ENCODE measurements at places on chromosomes 1 and 21.

DNA sequence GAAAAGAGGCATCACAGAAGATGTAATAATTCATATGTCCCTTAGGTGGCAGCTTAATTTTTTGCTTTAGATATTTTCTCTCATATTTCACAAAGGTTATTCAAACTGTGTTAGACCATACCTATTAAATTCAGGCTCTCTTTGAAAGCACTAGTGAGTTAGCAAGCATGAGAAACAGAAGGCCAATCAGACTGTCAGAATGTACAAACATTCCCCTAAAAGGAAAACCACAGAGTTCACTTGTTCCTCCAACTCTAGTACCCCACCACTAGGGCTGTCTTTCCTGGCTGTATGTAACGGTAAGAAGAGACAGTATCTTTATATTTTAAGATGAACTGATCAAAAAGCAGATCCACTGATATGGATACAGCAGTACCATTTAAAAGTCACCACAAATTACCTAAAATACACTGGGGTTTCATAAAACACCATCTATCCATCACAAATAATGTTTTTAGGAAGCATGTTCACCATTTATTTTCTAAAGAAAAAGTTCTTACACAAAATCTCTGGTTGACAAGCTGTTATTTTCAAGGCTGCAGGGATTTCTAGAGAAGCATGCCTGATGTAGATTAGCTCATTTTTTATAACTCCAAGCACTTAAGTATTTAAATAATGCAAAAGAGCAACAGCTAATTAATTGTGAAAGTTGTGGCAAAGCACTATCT, 1.8 kb downstream of the ARPC5 start:
- peak; percentile 49 for DNase-seq

DNA sequence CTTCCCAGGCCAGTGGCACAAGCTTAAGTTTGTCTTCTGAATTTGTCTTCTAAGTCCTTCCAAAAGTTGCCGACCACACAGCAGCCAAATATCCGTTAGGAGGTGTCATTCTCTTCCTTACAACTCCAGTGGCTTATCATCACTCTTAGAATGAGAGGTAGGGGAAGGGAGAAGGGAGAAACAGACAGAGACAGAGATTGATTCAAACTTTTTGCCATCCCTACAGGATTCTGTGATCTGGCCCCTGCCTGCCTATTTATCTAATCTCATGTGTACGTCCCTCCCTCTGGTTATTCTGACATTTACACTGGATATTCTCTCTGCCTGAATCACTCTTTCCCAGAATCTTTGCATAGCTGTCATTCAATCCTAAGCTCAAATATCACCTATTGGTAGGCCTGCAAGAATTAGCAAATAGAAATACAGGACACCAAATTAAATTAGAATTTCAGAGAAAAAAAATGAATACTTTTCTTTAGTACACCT, 488 bp upstream of the GNL2 start:
- DNase-seq = no peak

DNA sequence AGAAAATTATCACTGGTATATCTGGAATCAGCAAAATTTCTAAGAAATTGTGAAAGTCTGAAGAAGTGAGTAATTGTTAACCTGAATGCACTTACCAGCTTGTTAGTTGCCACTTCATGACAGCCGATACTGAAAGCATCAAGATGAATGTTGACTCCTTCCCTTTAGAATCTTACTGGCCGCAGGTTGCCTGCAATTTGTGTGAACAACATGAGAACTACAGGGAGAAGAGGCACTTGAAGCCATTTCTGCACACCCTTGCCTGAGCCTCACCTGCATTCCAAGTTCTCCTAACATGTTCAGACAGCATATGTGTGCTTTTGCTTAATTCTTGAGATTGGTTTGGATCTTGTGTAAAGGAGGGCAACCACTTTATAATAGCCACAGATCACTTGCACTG, 59.2 kb upstream of the SSX2IP start:
- no peak for DNase-seq

DNA sequence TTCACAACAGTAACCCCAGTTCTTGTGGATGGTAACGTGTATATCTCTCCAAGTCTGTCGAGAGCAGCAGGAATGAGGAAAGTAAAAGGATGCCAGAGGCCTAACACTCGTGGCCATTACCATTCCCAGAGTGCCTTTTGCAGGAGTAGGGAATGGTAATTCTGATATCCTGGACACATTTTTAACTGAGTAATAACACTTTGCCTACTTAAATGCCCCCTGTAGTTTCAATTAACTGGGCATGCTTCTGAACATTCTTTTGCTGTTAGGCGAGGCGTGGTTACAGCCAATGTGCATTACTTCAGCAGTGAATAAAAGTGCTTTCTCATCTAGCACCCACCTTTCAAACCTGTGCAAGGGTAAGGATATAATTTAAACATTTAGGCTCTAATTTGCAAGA, 258.5 kb upstream of the ADGRL2 start:
- DNase-seq = no peak

GRCh38 chr1:172380441-172381244, 39.8 kb upstream of the C1orf105 start:
- peak; percentile 53 for DNase-seq

DNA sequence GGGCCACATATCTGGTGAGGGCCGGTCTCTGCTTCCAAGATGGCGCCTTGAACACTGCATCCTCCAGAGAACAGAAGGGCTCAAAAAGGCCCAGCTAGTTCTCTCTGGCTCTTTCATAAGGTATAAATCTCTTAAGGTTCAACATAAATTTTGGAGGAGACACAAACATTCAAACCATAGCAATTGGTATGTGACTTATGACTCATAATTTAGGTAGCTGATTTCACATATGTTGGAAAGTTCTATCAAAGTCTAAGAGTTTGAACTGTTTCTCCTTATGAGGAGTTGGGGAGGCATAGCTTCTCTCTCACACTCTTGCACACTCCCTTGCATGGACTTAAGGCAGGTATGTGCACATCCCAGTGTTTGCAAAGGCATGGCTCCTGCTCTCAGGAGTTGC, 5.1 kb upstream of the FYB2 start:
- no peak for DNase-seq

GRCh38 chr21:40613546-40614030, 233.4 kb downstream of the DSCAM start:
- no peak for DNase-seq

- DNase-seq = no peak
Observed at GRCh38 chr1:168763031-168763430, 34.0 kb upstream of the DPT start.

GRCh38 chr1:23837908-23838307, 12.7 kb upstream of the HMGCL start:
- no peak for DNase-seq

DNA sequence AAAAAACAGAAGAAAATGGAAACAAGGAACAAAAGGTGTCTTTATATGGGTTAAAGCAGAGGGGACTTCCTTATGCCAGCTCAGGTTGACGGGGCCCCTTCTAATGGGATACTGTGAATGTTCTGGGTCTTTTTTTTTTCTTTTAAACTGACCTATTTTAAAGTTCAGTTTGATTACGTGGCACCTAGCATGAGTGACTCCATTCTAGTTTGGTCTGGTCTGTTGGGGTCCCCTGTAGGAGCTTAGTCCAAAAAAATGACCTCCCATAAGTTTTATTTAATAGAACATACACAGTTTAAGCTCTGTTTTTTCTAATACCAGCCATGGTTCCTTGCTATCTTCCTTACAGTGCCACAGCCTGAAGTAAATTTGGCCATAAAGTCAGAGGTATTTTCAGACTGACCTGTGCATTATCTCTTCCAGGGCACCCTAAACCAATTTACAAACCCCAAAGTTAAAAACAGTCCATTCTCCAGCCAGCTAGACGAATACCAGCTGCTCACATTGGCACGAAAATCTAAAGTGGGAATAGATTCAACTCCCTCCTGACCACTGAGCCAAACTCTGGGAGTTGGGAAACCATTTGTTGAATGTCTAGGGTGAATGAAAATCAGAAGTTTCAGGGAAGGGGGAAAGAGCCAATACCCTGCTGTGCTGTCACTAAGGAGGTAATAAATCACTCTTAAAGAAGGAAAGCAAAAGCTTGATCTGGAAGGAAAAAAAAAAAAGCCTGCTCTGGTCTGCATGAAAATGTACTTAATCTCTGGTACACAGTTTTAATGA, 42.4 kb downstream of the AKNAD1 start:
- no peak for DNase-seq

GRCh38 chr21:34615487-34615814, 538 bp upstream of the RCAN1 start:
- no peak for DNase-seq

DNA sequence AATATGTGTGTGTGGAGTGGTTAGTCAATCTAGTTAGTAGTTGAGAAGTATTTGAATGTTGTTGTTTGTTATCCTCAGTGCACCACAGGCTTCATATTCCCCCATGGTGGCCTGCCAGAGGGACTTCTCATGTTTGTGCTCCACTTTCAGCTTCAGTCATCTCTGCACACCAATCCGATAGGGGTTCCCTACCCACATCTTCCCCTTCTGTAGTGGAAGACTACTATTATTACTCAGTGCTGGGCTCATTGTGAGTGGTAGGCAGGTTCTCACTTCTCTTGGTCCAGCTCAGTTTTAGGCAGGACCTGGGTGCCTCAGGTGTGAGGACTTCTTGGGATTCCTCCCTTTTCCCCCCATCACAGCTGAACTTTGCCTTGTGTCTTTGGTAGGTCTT, 14.2 kb downstream of the MT1HL1 start:
- DNase-seq = no peak

GRCh38 chr1:205229399-205229871, 1.7 kb downstream of the TMCC2 start:
- peak; percentile 79 for DNase-seq

DNA sequence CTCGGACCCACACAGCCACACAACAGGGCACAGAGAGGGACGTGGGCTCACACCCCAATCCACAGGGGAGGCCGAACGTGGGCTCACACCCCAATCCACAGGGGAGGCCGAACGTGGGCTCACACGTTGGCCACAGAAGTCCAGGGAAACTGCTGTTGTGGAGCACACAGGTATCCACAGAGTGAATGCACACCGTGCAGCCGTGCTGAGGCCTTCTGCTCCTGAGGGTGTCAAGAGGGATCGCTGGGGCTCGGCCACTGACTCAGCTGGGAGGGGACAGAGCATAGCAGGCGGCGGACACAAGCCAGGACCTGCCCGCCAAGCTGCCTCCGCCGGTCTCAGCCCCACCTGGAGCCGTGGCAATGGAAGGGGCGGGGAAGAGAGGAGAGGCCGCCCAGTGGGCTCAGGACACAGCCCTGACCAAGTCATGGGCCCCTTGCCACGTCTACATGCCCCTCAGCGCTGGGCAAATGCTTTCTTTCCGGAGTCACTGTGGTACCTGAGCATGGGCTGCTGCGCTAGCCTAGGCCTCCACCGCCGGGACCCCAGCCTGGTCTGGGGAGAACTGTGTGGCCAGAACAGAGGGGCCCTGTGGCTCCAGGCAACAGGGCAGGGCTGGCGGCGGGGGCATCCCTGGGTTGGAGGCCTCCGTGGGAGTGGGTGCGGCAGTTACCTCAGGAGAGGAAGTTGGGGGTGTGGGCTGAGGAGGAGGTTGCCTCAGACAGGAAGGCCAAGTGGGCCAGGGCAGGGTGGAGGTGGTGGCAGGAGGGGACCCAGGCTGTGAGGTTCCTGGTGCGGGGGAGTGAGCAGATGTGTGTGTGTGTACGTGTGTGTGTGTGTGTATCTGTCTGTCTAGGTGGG, 1.2 kb downstream of the SYTL1 start:
- peak; percentile 88 for DNase-seq

DNA sequence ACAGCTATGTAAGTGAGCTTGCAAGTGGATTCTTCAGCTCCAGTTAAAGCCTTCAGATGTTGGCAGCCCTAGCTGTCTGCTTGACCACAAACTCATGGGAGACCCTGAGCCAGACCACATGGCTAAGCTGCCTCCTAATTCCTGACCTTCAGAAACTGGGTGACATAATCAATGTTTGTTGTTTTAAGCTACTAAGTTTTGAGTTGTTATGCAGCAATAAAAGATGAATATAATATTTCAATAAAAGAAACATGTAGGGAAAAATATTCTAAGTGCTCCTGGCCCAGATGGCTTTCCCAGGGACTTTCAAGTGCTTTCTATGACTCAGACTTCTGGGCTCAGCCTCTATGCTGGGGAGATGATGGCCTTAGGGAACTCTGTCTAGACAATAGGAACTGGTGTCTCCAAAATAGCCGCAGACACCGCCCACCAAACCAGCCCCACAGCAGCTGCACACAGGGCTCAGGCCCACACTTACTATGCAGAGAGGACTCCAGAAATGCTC, 20.3 kb upstream of the AZIN2 start:
- no peak for DNase-seq

DNA sequence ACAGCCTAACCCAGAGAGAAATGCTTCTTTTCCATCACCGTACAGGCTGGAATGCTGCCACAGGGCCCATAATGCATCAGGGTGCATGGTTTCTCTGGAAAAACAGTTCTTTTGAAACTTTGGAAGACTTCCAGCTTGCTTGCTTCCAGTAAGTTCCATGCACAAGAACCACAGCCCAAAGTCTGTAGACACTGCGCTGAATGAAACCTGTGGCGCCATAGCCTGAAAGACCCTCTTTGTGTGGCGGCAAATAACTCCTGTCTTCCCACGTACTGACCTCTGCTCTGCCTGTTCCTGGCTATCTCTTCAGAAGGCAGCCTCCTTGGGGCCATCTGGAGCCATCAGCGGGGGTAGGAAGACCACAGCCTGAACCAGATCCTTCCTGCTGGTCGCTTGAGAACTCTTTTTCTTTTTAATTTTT, 15.1 kb downstream of the MIIP start:
- no peak for DNase-seq

DNA sequence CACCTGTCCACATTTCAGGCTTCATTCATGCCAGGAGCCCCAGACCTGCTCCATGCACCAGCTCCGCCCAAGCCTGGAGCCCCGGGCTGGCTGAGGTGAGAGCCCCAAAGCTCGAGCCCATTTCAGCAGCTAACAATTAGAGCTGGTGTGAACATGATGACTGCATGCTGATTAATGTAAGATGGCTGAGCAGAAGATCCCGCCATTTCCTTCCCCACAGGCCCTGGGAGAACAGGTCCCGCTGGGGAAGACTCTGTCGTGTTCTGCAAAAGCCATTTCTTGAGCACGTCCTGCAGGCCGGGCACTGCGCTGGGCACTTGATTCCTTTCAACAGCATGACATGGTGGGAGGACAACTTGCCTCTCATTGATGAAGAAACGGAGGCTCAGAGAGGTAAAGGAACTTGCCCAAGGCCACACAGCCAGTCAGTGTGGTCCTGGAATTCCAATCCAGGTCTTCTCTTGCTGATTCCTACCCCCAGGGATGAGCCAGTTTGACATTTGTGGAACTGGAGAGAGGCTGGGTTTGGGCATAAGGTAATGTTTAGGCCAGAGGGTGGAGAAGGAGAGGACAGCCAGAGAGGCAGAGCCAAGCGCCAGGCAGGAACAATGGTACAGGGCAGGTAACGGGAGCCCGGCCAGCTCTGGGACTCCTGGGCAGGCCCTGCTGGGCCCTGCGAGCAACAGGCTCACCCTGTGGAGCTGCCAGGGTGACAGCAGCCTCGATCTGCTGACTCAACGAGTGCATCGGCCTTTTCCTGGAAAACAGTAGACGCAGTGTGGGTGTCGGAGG, 28.1 kb upstream of the EPHA2 start:
- no peak for DNase-seq
